ENCODE measurements at places on chromosomes 4 and X. TPM values are rescaled to one million over a fixed set of nuclear protein-coding genes. Genes with fewer than 3 reads are reported as not detected.

MAGED4B gene
- total RNA-seq, result 88.7 TPM

GRCh38 chr4:5746250-5746649, 35.2 kb downstream of the EVC start:
- DNase-seq, result no peak

- no peak for DNase-seq
These were observed 119.2 kb upstream of the VCX3B start for GRCh38 chrX:8345473-8345872.

- DNase-seq, result no peak
These were observed 1391.1 kb downstream of the FSTL5 start for GRCh38 chr4:160772668-160773067.

DNA sequence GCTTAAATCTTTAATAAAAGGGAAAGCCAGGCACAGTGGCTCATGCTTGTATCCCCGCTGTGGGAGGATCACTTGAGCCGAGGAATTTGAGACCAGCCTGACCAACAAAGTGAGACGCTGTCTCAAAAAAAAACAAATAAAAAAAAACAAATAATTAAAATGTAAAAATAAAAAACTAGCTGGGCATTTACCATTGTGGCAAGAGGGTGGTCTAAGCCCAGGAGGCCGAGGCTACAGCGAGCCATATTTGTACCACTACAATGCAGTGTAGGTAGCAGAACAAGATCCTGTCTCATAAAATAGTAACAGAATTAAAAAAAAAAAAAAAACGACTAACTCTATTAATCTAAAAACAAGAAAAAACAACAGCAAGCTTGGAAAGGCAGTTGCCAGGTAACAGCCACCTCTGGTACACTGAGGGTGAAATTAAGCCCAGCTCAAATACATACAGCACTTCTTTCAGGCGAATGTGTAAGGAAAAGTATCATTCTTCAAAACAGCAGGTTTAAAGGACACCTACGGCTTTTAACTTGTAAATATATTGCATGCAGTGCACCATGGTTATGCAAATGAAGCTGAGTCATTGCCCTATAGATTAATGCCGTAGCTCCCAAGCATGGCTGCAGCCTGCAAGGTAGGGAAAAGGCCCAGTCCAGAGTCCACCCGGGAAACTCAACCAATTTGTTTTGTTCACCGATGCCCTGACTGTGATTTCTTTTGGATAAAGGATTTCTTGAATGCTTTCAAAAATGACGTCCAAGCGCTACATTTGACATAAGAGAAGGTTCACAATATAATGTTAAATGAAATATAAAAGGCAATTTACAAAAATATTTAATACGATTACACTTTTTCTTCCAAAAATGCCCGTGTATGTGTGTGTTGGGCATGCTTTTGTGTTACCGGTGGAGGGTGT, 14.5 kb upstream of the TXLNG start:
- peak; percentile 24 for DNase-seq

DNA sequence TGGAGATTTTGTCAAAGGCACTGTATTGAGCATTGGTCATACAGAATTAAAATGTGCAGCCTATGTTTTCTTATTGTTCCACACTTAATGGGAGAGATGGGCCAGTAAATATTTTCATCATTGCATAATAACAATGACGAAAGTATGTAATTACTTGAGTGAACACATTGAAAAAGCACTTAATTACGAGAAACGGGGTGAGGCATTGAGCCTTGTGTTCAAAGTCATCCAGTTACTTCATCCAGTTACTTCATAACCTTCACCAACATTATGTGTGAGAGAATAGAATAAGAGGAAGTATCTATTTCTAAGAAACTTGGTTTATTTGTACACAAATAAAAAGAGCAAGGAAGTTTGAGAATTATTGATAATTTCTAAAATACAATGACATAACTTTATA, 1427.0 kb downstream of the ADGRL3 start:
- no peak for DNase-seq

PROM1 gene
- 56.8 TPM for total RNA-seq

DNA sequence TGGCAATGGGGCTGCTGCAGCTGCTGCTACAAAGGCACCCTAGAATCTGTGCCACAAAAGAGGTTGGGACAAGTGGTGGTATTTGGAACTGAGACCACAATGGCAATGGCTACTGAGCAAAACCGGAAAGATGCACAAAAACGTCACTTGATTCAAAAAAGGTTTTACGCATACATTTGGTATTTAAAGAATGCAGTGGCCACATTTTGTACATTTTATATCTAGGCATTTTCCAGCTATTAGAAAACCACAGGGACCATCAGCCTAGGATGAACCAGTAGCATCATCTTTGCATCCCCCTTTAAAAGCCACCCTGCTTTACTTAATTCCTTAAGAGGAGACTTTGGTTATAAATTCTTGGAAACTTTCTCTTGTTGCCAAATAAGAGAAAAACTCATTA, 104.8 kb upstream of the CXCL13 start:
- no peak for DNase-seq

DNA sequence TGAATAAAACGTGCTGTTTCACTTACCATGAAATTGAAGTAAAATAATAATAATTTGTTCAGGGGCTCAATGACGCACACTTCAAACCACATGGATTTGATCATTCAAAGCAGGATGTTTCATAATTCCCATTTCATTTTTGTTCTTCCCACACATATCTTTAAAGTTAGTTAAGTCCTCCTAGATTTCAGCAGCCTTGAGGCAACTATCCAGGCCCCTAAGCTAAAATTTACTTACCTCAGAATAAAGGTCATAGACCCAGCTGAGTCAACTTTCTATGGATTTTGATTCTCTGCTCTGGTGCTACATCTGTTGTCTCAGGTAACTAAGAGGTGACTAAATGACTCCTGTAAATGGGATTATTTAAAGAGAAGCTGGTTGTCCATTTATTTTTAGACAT, 25.0 kb downstream of the GPR174 start:
- DNase-seq, result no peak

DNA sequence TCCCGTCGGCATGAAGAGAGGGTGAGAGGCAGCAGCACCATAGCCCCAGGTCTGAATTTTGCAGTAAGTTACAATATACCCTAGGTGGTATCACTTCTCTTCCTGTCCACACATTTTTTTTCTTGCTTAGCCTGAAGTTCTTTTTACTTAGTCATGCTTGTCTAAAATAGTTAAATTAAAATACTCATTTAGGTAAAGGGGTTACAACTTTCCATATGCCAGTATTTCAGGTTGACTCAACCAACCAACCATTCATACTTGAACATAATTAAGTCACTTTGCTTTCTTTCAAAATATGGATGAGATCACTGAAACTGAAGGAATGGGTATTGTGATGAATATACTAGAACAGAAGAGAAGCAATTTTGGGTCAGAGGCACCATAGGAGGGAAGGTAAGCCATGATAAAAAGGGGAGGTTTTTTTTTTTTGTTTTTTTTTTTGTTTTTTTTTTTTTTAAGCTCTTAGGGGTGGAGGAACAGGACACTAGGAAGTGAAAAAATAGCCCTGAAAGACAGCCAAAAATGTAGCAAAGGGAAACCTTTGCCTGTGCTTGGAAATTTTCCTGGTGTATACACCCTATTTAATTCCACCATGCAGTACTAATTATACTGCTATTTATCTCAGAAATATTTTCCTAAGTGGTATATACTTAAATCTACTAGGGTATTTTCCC, 41.8 kb downstream of the RPS6KA3 start:
- no peak for DNase-seq

FAM9B gene
- total RNA-seq, result not detected

DNA sequence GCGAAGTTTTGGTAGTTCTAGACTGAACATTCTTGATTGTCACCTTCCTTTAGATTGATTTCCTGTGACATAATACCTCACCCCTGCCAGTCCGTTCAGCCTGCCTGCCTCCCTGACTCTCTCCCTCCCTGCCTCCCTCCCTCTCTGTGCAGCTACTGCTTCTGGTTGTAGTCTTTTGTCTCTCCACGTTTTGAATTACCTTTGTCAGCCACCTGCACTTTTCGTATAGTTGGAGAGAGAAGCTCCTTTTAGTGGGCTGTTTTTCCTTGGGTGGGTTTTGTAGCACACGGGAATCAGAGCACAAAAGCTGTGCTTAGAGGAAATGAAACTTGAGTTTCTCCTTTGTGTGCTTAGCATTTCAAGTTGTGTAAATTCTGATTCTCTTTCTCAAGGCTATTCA, 32.6 kb upstream of the MSMO1 start:
- no peak for DNase-seq

NLGN3 gene
- total RNA-seq, result 11.7 TPM

DNA sequence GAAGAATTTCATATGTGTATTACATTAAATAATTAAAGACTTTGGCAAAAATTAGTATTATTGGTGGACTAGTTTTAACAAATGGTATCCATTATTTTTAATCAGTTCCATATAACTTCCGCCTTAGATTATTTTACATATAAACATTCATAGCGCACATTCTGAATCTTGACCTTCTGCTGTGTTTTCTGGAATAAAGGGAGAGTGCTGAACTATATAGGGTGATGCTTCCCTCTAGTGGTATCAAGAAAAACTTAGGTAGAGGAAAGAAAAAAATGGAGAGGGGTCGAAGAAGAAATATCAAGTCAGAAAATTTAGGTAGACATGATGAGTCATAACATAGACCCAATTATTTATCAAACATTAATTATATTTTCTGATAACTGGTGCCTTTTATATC, 155.6 kb upstream of the PACRGL start:
- no peak for DNase-seq

- DNase-seq, result no peak
These were observed 722.4 kb upstream of the TENM3 start for GRCh38 chr4:181520790-181521189.

DNA sequence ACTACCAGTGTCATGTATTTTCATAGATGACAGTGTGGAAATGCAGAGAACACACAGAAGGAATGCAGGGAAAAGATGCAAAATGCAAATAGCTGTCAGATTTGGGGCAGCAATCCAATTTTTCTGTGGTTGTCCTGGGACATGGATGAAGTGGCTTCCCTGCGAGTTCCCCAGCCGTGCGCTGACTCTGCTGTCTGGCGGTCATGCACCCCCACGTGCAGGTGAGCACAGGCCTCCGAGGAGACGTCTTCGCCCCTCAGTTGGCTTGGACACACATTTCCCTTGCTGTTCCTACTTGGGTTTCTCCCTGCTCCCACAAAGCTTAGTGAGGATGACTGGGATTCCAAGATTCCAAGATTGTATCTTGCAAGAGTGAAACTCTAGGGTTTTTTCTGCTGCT, 24.4 kb downstream of the BLOC1S4 start:
- no peak for DNase-seq

EMCN gene
- not detected for total RNA-seq

METAP1 gene
- 102 TPM for total RNA-seq

DNA sequence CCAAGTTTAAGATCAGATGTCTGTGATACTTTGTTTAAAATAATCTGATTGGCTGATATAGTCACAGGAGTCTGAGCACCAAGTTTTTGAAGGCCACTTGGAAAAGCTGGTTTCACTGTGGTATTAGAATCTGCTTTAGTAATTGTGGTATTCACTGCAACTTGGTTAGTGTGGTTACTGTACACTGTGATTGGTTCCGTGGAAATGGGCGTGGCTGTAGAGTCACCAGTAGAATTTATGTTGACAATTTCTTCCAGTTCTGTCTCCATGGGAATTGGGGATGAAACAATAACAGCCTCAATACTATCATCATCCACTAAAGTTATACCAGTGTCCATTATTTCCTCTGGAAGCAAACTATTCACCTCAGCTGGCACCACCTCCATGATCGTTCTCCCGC, 26.2 kb downstream of the LIN54 start:
- DNase-seq, result no peak

SASH3 gene
- total RNA-seq, result 0.57 TPM

TEX13B gene
- 3.4 TPM for total RNA-seq

ENPEP gene
- total RNA-seq, result 0.39 TPM

DNA sequence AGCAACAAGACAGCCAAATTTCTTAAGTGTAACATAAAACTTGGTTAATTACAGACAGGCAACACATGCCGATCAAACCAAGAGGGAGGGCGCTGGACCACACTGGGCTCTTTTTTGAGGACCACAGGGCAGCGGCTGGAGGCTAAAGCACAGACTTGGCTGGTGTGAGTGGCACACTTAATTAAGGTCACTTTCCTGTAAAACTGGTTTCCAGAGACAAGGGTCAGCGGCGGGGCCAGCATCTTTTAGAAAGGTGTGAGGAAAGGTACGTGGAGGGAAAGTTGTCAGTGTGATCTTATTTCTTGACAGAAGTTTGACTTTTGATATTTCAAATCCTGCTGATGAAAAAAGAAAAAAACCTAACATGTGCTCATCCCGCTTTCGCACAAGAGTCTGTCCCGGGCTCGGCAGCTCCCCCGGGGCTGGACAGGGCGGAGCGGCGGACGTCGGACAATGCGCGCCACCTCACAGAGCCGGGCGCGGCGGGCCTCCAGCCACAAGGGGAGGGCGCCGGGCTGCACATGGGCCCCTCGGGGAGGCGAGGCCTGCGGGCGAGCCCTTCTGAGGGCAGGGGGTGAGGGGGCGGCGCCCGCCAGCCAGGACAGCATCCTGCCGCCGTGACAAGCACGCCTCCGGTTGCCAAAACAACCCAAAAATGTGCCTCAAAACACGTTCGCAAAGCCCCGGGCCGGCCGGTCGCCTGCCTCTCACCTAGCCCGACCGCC, 660 bp upstream of the HSPA4L start:
- no peak for DNase-seq

SMR3B gene
- not detected for total RNA-seq

NHS gene
- total RNA-seq, result 4.5 TPM

SORBS2 gene
- 44.5 TPM for total RNA-seq

IL2RG gene
- total RNA-seq, result 0.94 TPM

DNA sequence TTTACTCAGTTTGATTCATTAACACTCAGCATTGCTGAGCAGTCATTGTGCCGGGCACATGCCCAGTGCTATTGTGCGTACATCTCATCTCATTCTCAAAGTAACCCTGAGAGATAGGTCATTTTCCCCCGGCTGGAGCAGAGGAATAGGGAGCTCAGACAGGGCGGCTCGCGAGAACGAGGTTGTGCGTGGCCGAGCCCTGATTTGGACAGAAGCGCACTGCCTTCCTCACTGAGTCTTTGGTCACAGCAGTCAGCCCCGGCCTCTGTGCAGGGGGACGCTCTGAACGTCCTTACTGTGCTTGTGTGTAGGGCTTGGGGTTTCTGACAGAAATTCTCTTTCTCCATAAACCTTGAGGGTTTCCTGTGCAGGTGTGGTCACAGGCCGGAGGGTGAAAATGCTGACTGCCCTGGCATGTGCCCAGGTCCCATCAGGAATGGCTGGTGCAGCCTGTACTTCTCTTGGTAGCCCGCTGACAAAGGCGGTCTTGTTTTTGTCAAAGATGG, 39.5 kb downstream of the NOP14 start:
- no peak for DNase-seq

DNA sequence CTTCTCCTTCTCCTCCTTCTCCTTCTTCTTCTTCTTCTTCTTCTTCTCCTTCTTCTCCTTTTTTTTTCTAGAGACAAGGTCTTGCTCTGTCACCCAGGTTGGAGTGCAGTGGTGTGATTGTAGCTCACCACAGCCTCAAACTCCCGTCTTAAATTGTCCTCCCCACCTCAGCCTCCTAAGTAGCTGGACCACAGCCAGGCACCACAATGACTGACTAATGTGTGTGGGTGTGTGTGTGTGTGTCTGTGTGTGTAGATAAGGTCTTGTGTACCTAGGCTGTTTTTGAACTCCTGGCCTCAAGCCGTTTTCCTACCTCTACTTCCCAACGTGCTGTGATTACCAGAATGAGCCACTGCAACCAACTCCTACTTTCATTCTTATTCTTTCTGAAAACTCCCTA, 390.9 kb downstream of the ADAM29 start:
- DNase-seq, result no peak

Measured in WTC11 (cell line).